IPS DF 19.7 (cell line): ENCODE measurements at places on chromosomes 3 and 15.

- DNase-seq, result no peak
These were observed 174.9 kb downstream of the SCAPER start for GRCh38 chr15:76730262-76730661.

- DNase-seq, result no peak
These were observed 7.5 kb upstream of the C3orf80 start for GRCh38 chr3:160217675-160218074.

DNA sequence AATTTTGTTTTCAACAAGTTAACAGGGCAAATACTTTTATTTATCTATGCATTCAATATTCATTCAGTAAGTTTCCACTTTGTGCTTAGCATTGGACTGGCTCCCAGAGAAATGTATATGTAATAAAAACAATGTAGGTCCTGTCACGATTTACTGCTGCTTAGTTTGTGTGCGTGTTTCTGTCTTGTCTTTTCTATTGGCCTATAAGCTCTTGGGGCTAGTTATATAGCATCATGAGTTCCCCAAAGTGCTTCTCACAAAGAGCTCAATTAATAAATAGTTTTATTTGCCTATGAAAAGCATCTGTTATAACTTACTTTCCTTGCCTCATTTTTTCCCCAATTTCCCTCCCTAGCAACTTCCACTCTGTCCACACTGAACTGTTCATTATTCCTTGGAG lies 666.7 kb upstream of the NAALADL2 start:
- DNase-seq, result no peak

DNA sequence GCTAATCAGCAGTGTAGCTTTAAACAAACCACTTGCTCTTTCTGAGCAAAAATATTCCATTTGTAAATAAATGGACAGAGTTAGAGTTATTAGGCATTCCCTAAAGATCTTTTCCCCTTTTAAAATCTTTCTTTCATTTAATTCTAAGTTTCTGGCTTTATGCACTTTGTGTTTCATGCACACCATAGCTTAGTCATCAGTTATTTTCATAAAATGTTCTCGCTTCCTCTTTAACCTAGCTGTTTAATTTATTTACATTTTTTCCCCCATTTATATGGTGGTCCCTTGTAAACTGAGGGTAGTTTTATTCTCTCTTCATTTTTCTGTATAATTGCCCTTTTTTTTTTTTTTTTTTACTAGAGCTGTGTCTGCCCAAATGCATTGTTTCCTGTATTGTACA lies 315.0 kb upstream of the LRRFIP2 start:
- DNase-seq, result no peak

DNA sequence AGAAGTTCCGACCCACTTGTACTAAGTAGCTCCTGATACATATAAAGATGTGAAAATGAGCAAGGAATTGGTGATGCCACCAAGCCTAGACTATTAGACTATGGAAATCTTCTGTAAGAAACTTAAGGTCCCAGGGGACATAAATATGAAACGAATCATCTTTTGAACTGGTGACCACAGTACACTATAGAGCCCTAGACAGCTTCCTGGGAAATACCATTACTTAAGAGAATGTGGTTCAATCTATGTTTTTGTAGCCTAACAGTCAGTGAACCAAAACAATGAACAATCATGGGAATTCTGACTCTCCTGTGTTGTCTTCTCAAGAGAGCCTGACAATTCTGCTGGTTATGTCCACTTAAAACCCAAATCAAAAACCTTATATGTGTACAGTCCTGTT lies 191.6 kb downstream of the GREM1 start:
- no peak for DNase-seq

GRCh38 chr3:121514496-121514895 lies 31.3 kb downstream of the POLQ start:
- no peak for DNase-seq
